ENCODE measurements at places on chromosomes 6 and 20.

- DNase-seq: no peak
These were observed 328.8 kb downstream of the PHF3 start for GRCh38 chr6:63964366-63964765.

DNA sequence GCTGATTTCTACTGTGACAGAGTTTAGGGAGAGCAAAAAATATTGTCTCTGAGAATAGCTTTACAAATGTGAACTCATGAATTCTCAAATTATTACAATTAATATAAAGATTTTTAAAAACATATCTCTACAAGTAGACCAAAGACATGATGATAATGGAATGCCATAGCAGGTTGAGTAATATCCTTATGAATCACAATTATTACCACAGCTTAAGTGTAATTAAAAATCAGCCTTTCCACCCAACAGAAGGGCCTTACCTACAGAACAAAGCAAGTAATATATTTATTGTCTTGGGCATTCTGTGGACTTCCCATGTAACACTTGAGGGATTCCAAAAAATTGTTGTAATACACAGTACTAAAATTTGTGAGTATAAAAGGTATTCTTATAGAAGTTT, 1099.6 kb upstream of the GJE1 start:
- DNase-seq: no peak

- no peak for DNase-seq
These were observed 41.5 kb downstream of the PLCB4 start for GRCh38 chr20:9110365-9110764.

GRCh38 chr6:122569230-122569771, 40.9 kb upstream of the PKIB start:
- DNase-seq: no peak

DNA sequence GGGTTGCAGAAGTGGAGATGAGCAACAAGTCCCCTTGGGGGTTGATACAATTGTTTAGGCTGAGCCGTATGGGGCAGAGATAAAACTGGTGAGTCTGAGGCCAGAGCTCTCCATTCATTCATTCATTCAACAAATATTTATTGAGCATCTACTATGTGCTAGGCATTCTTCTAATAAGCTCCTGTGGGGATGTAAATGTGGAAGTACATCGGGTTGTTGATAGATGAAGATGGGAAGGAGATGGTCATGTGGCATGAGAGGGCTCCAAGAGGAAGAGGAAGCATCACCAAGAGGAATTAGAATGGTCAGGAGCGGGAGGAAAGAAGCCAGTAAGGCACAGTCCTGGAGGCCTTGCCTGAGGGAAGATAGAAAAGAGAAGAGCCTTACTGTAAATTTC, 98.7 kb upstream of the MLN start:
- no peak for DNase-seq

DNA sequence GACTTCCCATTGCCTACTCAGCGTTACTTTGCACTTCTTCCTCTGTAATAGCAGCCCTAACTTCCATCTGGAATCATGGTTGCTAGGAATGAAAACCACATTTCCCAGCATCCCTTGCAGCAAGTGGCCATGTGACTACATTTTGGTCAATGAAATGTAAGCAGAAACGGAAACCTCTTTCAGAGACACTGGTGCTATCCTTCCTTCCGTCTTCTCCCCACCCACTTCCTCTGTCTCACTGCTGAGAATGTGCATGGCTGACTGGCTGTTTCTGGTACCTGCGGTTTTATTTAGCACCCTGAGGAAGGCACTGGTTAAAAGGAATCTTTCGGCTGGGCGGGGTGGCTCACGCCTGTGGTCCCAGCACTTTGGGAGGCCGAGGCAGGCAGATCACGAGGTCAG, 107.4 kb downstream of the SCML4 start:
- DNase-seq: no peak

DNA sequence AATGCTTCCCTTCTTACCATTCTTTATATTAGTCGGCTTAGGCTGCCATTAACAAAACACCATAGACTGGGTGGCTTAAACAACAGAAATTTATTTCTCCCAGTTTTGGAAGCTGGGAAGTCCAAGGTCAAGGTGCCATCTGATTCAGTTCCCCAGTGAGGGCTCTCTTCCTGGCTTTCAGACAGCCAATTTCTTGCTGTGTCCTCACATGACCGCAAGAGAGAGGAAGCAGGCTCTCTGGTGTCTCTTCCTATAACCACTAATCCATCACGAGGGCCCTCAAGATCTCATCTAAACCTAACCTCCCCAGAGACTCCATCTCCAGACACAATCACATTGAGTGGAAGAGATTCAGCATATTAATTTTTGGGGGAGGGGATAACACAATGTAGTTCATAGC, 193.0 kb upstream of the SGK1 start:
- DNase-seq: no peak
